Hindlimb muscle (tissue), 1 donor: ENCODE measurements at places on chromosomes 4 and X. TPM values are rescaled to one million over a fixed set of nuclear protein-coding genes. Genes with fewer than 3 reads are reported as not detected.

Gene TLR7
- polyA plus RNA-seq = 1.9 TPM

Gene TAF1
- 27.2 TPM for polyA plus RNA-seq

Gene NR3C2
- polyA plus RNA-seq = 20.4 TPM

Gene CT45A5
- 0.31 TPM for polyA plus RNA-seq

- no peak for DNase-seq
Observed at GRCh38 chr4:169210504-169211118, 60.1 kb downstream of the SH3RF1 start.

DNA sequence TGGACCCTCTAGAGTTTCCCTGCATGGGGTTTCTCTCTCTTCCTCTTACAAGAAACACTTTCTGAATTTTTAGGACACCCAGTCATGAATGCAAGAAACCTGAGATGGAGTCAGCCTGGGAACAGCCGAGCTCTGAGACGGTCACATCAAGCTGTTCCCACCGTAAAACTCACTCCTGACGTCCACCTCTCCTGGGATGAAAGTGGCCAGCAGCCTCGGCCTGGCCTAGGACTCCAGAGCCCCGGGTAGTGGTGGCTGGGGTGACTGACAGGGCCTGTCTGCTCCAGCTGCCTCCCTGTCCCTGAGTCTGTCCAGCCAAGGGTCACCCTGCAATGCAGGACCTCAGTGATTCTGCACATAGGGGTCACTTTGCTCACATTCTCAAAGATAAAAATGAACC, 217.8 kb downstream of the SHOX start:
- DNase-seq = no peak

Gene CAPN6
- 512 TPM for polyA plus RNA-seq

DNA sequence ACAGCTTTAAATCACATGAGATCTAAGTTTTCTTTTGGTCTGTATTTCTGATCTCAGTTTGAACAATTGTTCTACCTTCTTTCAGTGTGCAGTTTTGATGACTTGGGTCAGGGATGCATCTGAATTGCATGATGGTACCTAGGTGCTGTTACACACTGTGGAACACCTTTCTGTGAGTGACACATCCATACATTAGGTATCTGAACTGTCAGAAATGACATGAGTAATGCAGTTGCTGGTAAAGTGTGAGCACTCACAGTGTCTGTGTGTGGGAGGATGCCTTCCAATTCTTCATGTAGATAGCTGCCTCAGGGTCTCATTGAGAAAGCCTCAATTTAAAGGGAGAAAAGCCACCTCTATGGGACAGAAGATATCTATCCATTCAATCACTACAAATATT, 411.9 kb downstream of the PPARGC1A start:
- no peak for DNase-seq

Gene ACSL1
- polyA plus RNA-seq = 72.4 TPM

- no peak for DNase-seq
Observed at GRCh38 chrX:119826399-119826959, 26.3 kb downstream of the UPF3B start.

DNA sequence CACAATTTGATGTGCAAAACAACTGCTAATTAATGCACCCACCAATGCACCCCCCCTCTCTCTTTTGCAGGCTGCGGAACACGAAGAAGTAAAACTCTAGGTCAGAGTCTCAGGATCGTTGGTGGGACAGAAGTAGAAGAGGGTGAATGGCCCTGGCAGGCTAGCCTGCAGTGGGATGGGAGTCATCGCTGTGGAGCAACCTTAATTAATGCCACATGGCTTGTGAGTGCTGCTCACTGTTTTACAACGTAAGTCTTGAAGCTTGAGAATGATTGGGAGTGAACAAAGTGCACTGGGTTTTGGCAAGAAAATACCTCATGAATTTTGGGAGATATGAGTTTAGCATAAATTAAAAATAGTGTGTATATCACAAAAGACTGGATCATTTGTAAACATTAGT, 28.9 kb downstream of the TMPRSS11E start:
- no peak for DNase-seq

Gene CSAG2
- polyA plus RNA-seq = not detected

Gene CDKN2AIP
- 16.0 TPM for polyA plus RNA-seq

GRCh38 chrX:36898301-36898700, 109.9 kb upstream of the FAM47C start:
- no peak for DNase-seq

DNA sequence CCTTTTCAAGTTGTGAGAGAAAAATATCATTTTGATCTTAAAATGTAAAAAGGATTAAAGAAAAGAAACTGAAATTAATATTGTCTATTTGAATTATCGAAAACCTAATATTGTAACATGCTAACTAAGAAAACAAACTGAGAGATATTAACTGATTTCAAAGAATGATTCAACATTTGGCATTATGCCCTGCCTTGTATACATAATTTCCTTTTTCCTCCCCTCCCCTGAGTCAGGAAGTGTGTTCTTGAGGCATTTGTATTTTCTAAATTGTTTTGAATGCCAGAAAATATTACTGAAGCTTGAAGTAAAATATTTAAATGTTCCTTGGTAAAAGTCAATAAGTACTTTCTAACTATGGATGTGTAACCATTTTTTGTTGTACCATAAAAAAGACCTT, 49.4 kb downstream of the RPS6KA3 start:
- peak; percentile 16 for DNase-seq

Gene SPACA5
- not detected for polyA plus RNA-seq

Gene ZDHHC15
- 3.4 TPM for polyA plus RNA-seq

- no peak for DNase-seq
Observed at GRCh38 chrX:82163701-82164100, 961.8 kb downstream of the SH3BGRL start.

Gene FATE1
- polyA plus RNA-seq = 3.9 TPM

- DNase-seq = no peak
Observed at GRCh38 chrX:38221391-38221929, 789 bp upstream of the SRPX start.

GRCh38 chr4:24736066-24736465, 59.3 kb upstream of the SOD3 start:
- no peak for DNase-seq

Gene MAGEB2
- not detected for polyA plus RNA-seq

Gene GLOD5
- polyA plus RNA-seq = not detected

DNA sequence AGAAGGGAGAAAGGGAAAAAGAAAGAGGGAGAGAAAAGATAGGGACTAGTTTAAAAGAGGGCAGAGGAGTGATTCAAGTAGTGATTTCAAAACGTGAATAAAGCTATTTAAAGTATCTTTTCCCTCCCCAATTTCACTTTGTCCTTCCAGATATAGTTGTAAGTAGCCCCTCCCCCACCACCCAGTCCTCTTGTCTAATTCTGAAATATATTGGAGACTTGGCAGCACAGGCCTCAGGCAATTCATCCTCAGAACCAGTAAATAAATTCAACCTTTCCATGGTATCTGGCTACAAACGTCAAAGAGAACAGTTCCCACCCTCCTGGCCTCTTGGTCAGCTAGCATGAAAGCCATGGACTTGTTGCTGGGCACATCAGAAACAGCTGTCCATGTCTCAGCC, 169.5 kb upstream of the SCML1 start:
- DNase-seq = no peak

- DNase-seq = peak; percentile 19
Observed at GRCh38 chr4:27742816-27743215, 882.2 kb downstream of the STIM2 start.

DNA sequence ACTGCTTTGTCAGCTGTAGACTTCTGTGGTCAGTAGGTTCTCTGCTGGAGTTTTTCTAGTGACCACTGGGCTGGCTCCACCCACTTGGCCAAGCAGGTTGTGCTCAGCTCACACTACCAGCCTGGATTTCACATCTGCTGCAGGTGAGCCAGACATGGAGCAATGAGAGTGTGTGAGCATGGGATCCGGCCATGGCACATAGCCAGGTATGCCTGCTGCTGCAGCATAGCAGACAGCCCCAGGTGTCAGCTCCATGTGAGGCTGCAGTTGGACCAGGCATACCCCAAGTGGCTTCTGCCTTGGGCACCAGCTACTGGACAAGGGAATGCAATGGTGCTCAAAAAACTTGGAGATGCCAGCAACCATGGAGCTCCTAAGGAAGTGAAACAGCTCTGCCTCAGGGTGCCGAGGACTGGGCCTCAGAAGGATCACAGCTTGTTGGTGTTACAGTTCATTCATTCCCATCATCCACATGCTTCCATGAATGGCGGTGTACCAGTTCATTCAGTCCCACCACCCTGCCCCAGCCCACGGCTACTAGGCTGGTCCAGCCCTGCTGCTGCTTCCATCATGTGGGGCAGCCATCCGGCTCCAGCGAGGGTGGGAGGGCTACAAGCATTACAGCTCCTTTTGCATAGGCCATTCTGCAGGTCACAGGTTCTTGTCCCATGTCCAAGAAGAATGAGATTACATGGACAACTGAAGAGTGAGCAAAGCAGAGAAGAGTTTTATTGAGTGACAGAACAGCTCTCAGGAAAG, 389.1 kb upstream of the PCDH7 start:
- no peak for DNase-seq

DNA sequence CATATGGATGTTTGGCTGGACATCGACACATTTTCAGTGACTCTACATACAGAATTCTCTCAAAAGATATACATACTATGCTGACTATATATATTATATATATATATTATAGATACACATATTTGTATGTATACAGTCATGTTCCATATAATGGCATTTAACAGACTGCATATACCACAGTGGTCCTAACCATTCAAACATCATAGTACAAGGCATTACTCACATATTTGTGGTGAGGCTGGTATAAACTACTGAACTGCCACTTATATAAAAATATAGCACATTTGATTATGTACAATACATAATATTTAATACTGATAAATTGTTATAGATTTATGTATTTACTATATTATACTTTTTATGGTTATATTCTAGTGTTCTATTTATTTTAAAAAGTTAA, 168.5 kb downstream of the IL15 start:
- no peak for DNase-seq

DNA sequence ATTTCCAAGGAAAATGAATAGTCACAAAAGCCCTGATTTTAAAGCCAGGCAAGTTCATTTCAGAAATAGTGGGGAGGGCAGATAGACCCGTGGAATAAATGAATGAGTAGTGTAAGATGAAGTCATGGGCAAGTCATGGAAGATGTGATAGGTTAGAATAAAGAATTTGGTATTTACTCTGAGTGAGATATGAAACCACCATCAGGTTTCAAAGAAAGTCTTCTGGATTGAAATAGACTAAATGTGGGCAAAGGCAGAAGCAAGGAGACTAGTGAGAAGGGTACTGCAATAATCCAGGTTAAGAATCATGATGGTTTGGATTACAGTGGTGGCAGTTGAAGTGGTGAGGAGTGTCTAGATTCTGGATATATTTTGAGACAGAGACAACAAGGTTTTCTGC, 218.5 kb upstream of the AFF2 start:
- DNase-seq = no peak

Gene SLIT2
- polyA plus RNA-seq = 9.6 TPM

- DNase-seq = peak; percentile 10
Observed at GRCh38 chr4:169315530-169316343, 45.0 kb upstream of the SH3RF1 start.

- no peak for DNase-seq
Observed at GRCh38 chr4:176099314-176099713, 33.7 kb downstream of the WDR17 start.

- DNase-seq = no peak
Observed at GRCh38 chr4:45554423-45554822, 569.4 kb downstream of the GABRG1 start.

GRCh38 chrX:152926279-152926678, 28.4 kb downstream of the ZNF185 start:
- DNase-seq = peak; percentile 44

Gene GRIA3
- polyA plus RNA-seq = 1.7 TPM

DNA sequence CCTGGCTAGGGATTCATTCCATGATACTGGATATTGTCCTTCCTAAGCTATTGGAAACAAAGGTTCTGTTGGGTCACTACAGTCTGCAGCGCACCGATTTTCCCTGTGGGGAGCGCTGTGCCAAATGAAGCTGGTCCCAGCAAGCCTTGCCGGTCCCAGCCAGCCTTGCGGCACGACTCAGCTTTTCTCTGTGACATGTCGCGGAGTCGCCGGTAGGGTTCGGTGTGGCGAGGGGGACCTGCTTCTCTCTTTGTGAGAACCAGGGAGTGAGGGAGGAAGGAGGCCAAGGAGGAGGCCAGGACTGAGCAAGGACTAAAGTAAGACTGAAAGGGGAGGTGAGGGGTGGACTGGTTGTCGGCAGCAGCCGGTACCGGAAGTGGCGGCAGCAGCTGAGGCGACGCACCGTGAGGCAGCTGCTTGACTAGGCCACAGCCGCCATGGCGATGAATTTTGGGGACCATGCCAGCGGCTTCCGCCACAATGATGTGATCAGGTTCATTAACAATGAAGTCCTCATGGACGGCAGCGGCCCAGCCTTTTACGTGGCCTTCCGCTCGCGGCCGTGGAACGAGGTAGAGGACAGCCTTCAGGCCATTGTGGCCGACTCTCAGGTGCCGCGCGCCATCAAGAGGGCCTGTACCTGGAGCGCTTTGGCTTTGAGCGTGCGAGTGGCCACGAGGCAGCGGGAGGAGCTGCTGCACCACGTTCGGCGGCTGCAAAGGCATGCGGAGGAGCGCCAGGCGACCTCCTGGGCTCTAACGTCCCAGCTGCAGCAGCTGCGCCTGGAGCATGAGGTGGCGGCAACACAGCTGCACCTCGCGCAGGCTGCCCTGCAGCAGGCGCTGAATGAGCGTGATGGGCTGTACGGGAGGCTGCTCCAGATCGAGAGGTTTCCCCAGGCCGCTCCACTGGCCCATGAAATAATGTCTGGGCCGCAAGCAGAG, at the start of gene TEX13D:
Gene TEX13D (plus strand): TSS at position 180 of the 944 bp plus-strand sequence. CDS start 258 bp downstream, at position 438.
- no peak for DNase-seq

GRCh38 chr4:79013756-79014155, 74.5 kb upstream of the PAQR3 start:
- DNase-seq = no peak

- DNase-seq = no peak
Observed at GRCh38 chr4:154422152-154422551, 69.4 kb downstream of the DCHS2 start.

DNA sequence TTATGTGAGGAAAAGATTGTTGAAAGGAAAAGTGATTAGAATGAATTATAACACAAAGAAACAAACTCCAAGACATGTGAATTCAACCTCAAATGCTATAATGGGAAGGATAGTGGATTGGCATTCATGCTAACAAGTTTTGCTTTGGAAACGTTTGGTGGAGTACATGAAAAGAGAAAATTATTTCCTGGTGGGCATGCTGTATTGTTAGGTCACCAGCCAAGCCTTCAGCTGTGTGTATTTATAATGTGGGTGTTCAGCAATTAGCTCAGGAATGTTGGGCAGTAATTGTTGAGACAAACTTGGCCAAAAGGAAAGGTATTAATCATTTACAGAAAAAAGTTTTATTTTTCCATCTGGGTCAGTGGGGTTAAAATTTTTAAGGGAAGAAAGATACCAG, 198.9 kb upstream of the ARSJ start:
- no peak for DNase-seq

Gene HELT
- polyA plus RNA-seq = not detected

Gene XAGE2
- polyA plus RNA-seq = not detected

Gene KCND1
- 1.4 TPM for polyA plus RNA-seq
